ENCODE measurements at places on chromosomes 4 and X.

GRCh38 chrX:100208076-100208475, 202.0 kb downstream of the PCDH19 start:
- DNase-seq = no peak

- no peak for DNase-seq
Observed at GRCh38 chr4:15117270-15117946, 115.1 kb downstream of the CPEB2 start.

DNA sequence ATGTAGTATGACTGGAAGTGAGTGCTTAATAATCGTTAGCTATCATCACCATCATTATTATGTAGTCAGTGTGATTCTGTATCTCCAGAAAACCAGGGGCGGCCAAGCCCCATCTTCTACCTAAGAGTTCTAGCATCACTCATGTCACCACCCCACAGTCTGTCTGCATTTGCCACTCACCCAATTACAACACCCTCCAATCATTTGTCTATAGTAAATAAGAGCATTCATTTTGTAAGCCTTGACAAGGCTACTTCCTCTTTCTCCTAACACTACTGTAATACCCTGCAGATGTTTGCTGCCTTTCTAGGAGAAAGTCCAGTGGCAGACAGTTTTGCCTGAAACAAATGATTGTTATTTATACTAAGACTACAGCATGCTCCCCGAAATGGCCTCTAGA, 15.8 kb upstream of the IL21 start:
- DNase-seq = no peak

GRCh38 chr4:61533140-61533539, 333.0 kb downstream of the ADGRL3 start:
- DNase-seq = no peak

GRCh38 chr4:74320559-74321118, 12.4 kb downstream of the EPGN start:
- DNase-seq = peak; percentile 51

DNA sequence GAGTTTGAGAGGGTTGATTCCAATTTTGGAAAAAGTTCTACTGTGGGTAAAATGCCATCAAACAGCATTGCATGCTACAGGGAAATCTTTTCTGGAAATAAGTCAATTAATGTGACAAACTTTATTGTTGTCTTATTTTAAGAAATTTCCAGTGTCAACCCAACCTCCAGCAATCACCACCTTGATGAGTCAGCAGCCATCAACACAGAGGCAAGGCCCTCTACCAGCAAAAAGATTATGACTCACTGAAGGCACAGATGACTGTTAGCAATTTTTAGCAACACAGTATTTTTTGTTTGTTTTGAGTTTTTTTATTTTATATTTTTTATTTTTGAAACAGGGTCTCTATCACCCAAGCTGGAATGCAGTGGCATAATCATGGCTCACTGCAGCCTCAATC, 165.4 kb upstream of the C1QTNF7 start:
- DNase-seq = no peak

GRCh38 chr4:40241941-40242340, 45.1 kb downstream of the RHOH start:
- DNase-seq = peak; percentile 29

DNA sequence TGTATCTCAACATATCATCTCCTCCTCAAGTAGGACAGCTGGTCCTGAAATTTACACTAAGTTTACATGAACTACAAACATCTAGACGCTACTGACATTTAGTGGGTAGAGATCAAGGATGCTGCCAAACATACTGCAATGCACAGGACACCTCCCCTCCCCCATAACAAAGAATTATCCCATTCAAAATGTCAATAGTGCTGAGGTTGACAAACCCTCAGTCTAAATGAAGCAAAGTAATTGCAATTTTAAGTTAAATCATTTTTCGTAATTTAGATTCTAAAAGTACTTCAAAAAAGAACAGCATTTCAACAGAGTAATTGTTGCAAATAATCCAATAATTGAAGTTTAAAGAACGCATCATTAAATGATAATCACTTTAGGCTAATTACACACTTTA, 1.2 kb downstream of the PRMT9 start:
- no peak for DNase-seq

DNA sequence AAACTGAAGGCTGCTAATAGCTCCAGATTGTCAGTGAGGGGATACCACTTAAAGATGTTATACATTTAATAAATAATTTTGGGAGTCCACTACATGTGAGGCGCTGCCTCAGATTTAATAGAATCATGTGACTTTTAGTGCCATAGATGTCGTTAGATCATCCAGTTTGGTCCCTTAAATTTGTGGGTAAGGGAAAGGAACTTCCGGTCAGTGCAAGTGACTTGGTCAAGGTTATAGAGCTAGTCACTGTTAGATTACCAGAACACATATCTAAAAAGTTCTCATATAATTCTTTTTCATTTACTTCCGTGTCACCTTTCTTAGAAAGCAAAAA, 529 bp upstream of the UBA6 start:
- DNase-seq = no peak

DNA sequence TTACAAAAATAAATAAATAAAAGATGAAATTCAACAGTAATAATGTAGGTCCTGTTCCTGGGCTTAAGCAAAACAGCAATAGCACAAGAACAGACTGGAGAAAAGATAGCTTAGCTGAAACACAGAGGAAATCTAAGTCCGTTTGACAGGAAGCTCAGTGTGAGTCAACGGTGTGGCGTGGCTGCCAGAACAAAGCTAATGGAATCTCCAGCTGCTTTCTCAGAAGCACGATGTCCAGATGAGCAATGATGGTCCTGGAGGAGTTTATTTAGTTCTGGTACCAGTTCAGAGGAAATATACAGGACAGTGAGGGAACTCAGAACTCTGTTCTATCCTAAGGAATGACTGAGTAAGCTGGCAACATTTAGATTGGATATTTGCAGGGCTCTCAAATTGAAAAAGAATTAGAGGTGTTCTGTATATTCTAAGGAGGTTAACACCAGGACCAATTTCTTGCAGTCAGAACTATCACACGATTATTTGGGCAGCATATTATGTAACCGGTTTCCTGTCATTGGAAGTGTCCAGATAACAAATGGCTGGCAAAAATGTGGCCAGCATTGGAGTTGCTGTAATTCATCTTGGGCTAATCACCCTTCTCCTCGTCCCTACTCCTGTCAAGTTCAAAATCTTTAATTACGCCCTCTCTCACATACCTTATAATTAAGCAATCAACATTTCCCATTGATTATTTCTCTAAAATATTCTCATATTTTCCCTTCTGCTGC, 12.7 kb downstream of the GAB3 start:
- peak; percentile 55 for DNase-seq

DNA sequence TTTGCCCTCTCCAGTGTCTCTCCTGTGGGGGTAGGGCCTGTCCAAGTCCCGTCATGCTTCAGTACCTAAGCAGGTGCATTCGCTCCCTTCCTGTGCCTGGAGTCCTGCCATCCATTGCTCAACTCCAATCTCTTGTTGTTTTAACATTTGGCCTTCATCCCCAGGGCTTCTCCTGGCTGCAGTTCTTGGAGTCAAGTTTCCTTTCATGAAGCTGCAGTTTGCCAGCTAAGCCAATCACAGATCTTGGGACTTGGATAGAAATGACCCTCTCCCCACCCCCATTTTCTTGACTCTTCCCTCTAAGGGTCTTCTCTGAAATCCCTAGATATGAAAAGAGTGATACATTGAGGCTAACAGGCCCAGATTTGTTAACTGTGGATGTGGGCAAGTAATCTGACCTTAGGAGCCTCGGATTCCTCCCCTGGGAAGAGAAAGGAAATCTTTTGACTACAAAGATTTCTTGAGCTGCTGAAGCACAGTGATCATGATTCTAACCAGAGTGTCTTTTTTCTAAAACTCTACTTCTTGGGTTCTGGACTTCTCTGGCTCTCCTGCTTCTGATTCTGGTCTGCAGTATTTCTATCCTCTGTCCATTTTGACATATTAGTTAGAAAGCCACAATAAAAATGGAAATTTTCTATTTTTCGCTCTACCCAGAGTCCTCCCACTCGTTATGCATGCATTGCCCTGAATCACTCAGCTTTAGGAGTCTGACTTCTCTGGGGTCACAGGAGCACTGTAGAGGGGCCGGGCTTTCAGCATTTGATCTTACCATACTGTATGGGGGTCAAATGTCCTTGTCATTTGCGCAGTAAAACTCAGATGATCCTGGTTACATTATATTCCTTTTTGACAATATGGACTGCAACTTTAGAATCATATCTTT, 61.0 kb downstream of the CHRNA9 start:
- DNase-seq = no peak

- DNase-seq = no peak
Observed at GRCh38 chr4:6416518-6417286, 55.7 kb downstream of the PPP2R2C start.

DNA sequence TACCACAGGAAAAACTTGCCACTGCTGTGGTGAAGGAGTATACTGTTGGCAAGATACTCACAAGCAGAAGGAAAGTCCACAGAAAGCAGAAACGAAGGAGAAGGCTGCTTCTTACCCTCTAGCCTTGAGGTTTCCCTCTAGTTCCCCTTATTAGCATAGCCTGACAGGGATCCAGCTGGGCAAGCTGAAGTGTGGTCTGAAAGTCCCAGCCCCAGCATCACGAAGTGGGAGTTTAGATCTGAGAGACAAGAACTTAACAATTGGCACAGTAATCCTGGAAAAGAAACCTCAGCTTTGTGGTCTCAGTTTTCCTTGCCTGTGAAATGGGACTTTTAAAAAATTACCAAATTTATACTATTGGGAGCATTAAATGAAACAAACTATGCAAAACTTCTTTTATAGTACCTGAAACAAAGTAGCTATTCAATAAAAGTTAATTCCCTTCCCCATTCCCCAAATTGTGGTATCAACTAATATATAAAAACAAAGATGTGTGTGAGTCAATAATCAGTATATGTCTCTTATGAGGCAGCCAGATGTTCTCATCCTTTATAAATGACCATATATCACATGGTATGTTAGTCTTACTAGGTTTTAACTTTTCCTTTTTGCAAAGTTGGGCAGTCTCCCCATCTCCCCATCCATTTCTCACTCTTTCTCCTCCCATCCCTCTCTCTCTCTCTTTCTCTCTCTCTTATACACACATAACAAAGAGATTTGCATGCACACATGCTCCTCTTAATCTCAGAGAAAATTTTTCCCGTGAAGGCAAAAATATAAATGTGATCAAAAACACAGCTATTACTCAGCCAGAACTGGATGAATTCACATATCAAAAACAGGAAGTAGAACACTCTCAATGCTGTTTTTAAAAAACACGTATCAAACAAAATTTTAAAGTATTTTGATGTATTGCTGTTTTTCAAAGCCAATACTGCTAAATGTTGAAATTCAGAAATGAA, 57.8 kb downstream of the SCFD2 start:
- no peak for DNase-seq

GRCh38 chrX:46567388-46567787, 6.2 kb upstream of the CHST7 start:
- DNase-seq = no peak

DNA sequence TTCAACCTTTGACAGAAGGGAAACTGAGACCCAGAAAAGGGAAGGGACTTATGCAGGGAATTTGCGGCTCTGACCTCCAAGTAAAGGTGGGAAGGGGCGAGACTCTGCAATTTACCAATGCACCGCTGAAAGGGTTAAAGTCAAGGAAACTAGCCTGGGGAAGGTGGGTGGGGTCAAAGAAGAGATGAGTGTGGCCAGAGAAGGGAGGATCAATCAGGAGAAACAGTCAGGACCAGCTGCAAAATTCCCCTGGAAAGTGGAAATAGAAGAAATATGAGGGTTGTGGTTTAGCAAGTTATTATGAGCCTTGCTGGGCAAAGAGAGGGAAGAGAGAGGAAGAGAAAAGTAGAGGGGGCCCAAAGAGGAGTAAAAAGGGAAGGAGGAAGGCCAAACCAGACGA, 30.5 kb downstream of the STARD8 start:
- DNase-seq = no peak

DNA sequence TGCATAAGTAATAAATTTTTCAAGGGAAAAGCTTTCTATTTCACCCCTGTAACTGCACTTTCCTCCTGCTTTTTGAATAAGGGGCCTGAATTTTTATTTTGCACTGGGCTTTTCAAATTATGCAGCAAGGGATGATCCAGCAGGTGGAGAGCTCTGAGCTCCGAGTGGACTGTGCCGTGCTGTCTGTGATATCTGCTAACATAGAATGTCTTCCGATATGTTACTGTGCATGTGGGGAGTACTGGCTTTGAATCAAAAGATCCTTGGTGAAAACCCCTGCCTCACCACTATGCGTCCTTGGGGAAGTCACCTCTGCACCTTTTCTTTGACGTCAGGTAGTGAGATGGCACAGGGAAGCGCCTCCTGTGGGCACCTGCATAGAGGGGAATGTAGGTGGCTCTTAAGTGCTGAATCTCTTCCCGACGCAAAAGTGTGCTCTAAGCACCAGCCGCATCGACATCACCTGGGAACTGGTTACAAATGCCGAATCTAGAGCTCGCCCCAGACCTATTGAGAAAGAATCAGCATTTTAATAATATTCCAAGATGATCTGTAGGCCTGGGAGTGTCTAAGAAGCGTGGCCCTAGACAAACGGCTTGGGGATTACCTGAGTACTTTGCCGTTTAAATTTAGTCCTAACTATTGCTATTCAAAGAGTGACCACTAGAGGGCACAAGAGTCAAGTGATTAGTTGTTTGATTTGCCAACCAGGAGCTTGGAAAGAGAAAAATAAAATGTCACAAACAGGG, 19.2 kb upstream of the WFS1 start:
- peak; percentile 78 for DNase-seq

DNA sequence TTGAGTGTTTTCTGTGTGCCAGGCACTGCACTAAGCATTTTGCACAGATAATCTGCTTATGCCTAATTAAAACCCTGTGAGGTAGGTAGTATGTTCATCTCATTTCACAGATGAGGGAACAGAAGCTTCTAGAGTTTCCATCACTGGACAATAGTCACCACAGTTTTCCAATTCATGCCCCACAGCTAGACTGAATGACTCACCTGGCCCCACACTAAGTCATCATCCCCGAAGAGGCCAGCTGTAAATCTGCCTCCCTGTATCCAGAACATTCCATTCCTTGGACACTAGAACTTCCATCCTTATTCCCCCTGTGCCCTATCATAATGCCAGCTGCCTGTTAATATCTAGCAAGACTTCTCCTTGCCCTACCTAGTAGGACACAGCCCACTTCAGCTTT, 40.9 kb upstream of the NYX start:
- DNase-seq = no peak

DNA sequence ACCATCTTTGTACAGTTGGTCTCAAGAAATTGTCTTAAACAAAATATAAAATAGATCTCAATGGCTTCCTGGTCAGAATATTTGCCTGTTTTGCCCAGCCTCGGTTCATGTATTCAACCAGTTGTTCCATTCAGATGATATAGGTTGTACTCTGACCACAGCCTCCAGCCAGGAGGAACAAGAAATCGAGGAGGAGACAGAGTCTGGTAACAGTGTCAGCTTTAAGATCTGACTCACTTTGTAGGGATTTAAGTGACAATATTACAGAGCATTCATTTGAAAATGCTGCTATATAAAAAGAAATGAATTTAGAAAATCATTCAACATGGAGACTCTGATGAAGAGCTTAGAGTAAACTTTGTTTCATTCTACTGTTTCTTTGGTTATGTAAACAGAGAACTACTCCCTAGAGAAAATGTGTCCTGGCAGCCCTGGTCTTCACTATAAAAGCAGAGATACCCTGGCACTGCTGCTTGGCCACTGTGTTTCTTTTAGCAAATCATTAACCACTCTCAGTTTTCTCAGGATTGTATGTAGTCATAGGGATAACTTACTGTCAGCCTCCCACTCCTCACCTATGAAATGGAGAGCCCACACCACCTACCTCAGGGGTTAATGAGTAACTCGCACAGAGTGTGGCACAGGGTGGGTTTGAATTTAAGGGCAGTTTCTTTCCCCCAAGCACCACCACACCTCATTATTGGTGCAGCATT, 53.5 kb downstream of the PAGE2 start:
- DNase-seq = no peak

- no peak for DNase-seq
Observed at GRCh38 chr4:81359207-81359606, 112.5 kb downstream of the RASGEF1B start.

- no peak for DNase-seq
Observed at GRCh38 chrX:32867781-32868523, 343.4 kb downstream of the DMD start.

All from AG20443 (cell line).